ENCODE measurements at places on chromosomes 4 and X. TPM values are rescaled to one million over a fixed set of nuclear protein-coding genes. Genes with fewer than 3 reads are reported as not detected.

BGN gene
- polyA plus RNA-seq, result not detected

ZCCHC12 gene
- polyA plus RNA-seq, result 146 TPM

TLR7 gene
- polyA plus RNA-seq, result not detected

FAM120C gene
- polyA plus RNA-seq, result 3.7 TPM

ESX1 gene
- polyA plus RNA-seq, result not detected

PRRG1 gene
- polyA plus RNA-seq, result 9.1 TPM

SLC9B1 gene
- polyA plus RNA-seq, result not detected

MUC7 gene
- polyA plus RNA-seq, result not detected

RHOXF2B gene
- not detected for polyA plus RNA-seq
